RPMI7951 (cell line): ENCODE measurements at places on chromosomes 7 and 10. TPM values are rescaled to one million over a fixed set of nuclear protein-coding genes. Genes with fewer than 3 reads are reported as not detected.

The OR2A42 gene
- 0.12 TPM in 1 of 2 replicates, not detected in the other for total RNA-seq

The RPEL1 gene
- total RNA-seq = 0.10 and 0.12 TPM in 2 replicates

The PDGFA gene
- total RNA-seq = 48.1 and 54.1 TPM in 2 replicates

The CFAP43 gene
- total RNA-seq = 0.24 and 0.78 TPM in 2 replicates

The METTL27 gene
- total RNA-seq = 0.12 and 0.29 TPM in 2 replicates

The SGCE gene
- 164 and 170 TPM in 2 replicates for total RNA-seq

The SPAG6 gene
- not detected in 2 replicates for total RNA-seq

The KIAA1217 gene
- total RNA-seq = 8.2 and 9.3 TPM in 2 replicates

The SCRN1 gene
- total RNA-seq = 112 and 118 TPM in 2 replicates

The MSS51 gene
- total RNA-seq = 0.24 and 0.39 TPM in 2 replicates

The THSD7A gene
- total RNA-seq = under 0.01 TPM in 1 of 2 replicates, not detected in the other

The ZNF736 gene
- total RNA-seq = 8.2 and 8.7 TPM in 2 replicates

The ECHDC3 gene
- 8.2 and 10.7 TPM in 2 replicates for total RNA-seq
